ENCODE measurements at places on chromosomes 11 and 22. TPM values are rescaled to one million over a fixed set of nuclear protein-coding genes. Genes with fewer than 3 reads are reported as not detected.

The PLEKHB1 gene
- 23.6 TPM for total RNA-seq

The KRTAP5-9 gene
- not detected for total RNA-seq

The OR5M8 gene
- total RNA-seq, result not detected

DNA sequence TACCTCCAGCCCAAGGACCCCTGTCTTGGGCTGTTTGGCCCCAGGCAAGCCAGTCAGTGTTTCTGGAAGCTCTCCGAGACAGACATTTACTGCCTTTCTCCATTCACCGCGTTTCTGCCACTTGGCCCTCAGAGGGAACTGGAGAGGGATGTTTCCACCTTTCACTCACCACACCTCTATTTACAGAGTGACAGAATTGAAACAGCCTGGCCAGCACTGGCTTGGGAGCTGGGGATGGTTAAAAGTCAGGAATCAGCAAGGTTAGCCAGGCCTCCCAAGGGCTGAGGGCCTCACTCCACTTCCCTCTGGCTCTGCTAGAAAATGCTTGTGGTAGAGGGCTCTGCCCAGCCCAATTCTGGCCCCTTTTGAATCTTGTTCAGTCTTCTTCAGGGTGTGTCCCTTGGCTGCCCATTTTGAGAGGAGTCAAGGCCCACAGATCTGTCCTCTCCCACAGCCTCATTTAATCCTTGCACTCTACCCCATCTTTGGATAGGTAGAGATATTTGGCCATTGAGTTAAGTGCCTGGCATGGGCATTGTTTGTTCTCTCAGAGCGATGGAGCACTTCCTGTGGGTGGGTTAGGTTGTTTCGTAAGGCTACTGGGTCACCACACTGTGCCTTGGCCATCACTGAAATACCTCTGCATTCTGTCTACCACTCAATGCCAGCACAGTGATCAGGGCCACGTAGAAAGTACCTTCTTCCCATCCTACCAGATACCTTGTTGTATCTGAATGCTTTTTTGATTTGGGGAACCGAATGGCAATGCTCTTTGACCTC, 119.2 kb downstream of the MICAL2 start:
- DNase-seq, result no peak
- peaks cover 58% of the 10 kb centered on the region for H3K36me3 ChIP-seq
- peak overlapping the region; percentile 64 for H3K27ac ChIP-seq
- peaks cover 12% of the 10 kb centered on the region for H3K4me1 ChIP-seq

The ROBO4 gene
- total RNA-seq, result not detected

- no peaks in the 10 kb centered on the region for H3K36me3 ChIP-seq
- no peak overlapping the region for H3K4me3 ChIP-seq
- no peak for DNase-seq
- H3K27ac ChIP-seq, result no peak overlapping the region
- no peaks in the 10 kb centered on the region for H3K4me1 ChIP-seq
Measured at GRCh38 chr11:94272738-94273313, 31.6 kb upstream of the IZUMO1R start.

The ANKK1 gene
- 1.9 TPM for total RNA-seq

The GRM5 gene
- total RNA-seq, result not detected

DNA sequence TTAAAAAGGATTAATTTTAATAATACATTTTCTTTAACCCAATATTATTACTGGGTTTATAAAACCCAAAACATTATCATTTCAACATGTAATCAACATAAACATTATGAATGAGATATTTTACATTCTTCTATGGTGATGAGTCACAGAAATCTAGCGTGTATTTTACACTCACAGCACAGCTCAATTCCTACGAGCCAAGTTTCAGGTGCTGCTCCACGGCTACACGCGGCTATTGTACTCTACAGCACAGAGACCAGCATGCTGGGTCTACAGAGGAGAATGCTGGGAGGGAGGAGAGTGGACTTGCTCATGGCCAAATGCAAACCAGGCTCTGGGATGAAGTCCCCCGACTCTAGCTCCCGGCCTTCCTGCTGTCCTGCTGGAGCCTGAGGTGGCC, 72.0 kb upstream of the LMO1 start:
- H3K27ac ChIP-seq, result no peak overlapping the region
- peaks cover 14% of the 10 kb centered on the region for H3K27me3 ChIP-seq
- no peaks in the 10 kb centered on the region for H3K36me3 ChIP-seq
- DNase-seq, result no peak
- H3K4me3 ChIP-seq, result no peak overlapping the region
- H3K4me1 ChIP-seq, result peaks cover 3% of the 10 kb centered on the region

DNA sequence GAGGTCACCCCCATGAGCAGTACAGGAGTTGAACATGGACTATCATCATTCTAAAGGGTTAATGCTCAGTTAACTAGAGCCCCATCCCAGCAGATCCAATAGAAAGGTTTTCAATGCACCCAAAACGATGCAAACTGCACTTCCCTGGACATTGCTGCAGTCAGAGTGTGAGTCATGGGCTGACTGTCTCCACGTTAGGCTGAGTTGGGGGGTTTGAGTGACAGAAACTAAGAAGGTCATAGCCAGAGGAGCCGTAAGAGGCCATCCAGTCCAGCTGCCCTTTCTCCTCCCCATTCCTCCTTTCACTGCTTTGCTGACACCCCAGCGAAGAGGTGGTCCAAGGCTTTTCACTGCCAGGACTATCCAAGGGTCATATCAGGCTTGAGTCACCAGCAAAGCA, 10.5 kb upstream of the OR2AT4 start:
- peaks cover 14% of the 10 kb centered on the region for H3K27me3 ChIP-seq
- peaks cover 1% of the 10 kb centered on the region for H3K4me1 ChIP-seq
- no peaks in the 10 kb centered on the region for H3K36me3 ChIP-seq
- no peak overlapping the region for H3K27ac ChIP-seq

DNA sequence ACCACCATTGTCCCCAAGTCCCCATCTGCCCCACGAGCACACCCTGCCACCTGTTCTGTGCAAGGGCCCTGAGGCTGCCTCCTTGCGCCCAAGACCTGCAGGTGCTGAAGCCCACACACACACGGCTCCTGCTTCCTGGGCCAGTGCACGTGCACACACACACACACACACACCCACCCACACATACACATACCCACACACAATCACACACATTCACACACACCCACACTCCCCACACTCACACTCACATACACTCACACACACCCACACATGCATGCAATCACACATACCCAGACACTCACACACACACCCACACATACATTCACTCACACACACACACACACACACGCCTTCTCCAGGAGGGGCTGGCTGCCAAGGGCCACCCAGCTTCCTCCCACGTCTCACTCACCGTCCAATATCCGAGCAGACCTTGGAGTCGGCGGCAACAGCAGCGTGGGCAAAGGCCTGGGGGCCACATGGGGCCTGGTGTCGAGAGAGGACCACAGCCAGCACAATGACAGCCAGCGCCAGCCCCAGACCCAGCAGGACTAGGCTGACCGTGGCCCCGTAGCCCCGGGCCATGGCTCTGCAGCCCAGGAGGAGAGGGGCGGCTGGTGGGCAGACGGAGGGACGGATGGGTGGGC, 616 bp downstream of the GGT5 start:
- peak overlapping the region; percentile 59 for H3K4me3 ChIP-seq
- peaks cover 35% of the 10 kb centered on the region for H3K4me1 ChIP-seq
- no peak for DNase-seq
- peak overlapping the region; percentile 90 for H3K27ac ChIP-seq
- no peaks in the 10 kb centered on the region for H3K36me3 ChIP-seq

DNA sequence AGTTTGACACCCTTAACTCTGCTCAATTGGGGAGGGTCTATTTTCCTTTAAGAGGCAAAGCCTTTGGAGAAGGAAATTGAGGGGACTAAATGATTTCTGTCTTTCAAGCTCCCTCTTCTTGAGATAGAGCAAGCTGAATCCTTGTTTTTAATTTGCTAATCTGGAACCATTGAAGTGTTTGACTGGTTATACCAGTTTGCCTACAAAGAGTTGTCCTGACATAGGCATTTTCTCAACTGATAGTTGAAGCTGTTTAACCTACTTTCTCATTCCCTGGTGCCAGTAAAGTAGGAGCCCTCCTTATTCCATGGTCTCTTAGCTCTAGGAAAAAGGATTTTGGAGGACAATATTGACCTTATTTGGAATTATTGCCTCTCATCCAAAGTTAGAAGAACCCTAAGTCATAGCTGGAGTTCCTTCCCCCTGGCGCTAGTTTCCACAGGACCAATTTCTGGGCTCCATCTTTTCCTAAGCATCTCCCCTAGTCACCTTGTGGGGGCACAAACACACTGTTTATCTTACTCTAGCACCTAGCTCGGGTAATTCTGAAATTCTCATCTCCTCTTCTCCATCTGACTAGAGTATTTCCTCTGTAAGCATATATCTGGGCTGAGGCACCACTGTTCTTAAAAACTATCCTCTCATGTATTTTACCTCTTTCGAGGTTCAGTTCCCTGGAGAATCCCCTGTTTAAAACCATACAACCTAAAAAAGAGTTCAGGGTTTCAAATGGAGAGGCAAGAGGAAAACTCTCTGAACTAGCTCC, 7.4 kb downstream of the ZDHHC5 start:
- no peak for DNase-seq
- H3K36me3 ChIP-seq, result peaks cover 36% of the 10 kb centered on the region
- H3K4me3 ChIP-seq, result no peak overlapping the region
- peaks cover 53% of the 10 kb centered on the region for H3K4me1 ChIP-seq

DNA sequence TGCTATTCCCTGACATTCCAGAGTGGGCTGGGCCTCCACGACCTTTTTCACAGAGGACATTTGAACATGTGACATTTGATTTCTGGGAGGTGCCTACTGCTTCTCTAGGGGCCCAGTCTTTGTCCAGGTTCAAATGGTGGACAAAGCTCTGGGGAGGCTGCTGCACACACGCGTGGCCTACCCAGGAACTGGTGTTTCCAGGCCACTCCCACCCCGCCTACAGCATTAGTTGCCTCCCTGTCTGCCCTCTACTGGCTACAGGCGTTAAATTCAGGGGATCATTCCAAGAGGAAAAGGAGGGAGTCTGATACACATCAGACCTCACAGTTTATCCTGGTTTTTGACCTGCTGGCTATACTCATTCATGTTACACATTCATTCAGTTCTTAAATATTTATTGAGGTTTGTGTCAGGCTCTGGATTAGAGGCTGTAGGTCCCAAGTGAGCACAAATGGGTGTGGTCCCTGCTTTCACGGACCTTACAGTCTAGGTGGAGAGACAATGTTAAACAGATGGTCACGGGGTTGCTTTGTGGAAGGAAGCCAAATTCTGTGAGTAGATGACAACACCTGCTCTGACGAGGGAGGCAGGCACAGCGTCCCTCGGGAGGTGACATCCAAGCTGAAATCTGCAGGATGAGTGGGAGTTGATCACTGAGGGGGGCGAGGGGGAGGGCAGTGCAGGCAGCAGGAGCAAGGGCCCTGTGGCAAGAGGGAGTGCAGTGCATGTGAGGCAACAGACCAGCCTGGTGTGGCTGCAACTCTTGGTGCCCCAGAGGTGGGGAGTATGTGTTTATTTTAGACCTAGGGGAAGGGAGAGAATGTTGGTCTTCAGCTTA, 11.8 kb downstream of the TUB start:
- H3K36me3 ChIP-seq, result no peaks in the 10 kb centered on the region
- DNase-seq, result no peak
- no peak overlapping the region for H3K4me3 ChIP-seq
- peaks cover 3% of the 10 kb centered on the region for H3K27me3 ChIP-seq
- no peaks in the 10 kb centered on the region for H3K4me1 ChIP-seq

GRCh38 chr22:35044607-35045390, 21.2 kb upstream of the ISX start:
- no peak overlapping the region for H3K27ac ChIP-seq
- no peak for DNase-seq
- H3K36me3 ChIP-seq, result no peaks in the 10 kb centered on the region
- H3K4me1 ChIP-seq, result no peaks in the 10 kb centered on the region
- H3K27me3 ChIP-seq, result no peaks in the 10 kb centered on the region
- H3K4me3 ChIP-seq, result no peak overlapping the region

GRCh38 chr11:63641727-63642126, 27.5 kb upstream of the PLAAT3 start:
- DNase-seq, result no peak
- H3K27me3 ChIP-seq, result no peaks in the 10 kb centered on the region
- H3K36me3 ChIP-seq, result peaks cover 21% of the 10 kb centered on the region
- H3K27ac ChIP-seq, result no peak overlapping the region

GRCh38 chr11:6742260-6742659, 29.5 kb downstream of the OR2AG2 start:
- H3K4me3 ChIP-seq, result no peak overlapping the region
- H3K27me3 ChIP-seq, result no peaks in the 10 kb centered on the region
- peak overlapping the region; percentile 69 for H3K27ac ChIP-seq
- H3K36me3 ChIP-seq, result peaks cover 26% of the 10 kb centered on the region

DNA sequence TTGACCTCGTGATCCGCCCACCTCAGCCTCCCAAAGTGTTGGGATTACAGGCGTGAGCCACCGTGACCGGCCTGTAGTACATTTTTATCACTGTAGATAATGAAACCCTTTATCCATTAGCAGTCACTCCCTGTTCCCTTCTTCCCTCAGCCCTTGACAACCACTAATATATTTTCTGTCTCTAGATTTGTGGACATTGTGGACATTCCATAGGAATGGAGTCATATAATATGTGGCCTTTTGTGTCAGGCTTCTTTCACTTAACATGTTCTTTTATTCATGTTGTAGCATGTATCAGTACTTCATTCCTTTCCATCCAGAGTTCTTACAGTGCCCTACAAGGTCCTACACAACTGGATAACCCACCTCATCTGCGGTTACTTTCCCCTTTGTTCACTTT, 30.5 kb downstream of the RRM1 start:
- H3K4me3 ChIP-seq, result no peak overlapping the region
- no peaks in the 10 kb centered on the region for H3K27me3 ChIP-seq
- peaks cover 3% of the 10 kb centered on the region for H3K4me1 ChIP-seq
- DNase-seq, result no peak
- no peak overlapping the region for H3K27ac ChIP-seq

DNA sequence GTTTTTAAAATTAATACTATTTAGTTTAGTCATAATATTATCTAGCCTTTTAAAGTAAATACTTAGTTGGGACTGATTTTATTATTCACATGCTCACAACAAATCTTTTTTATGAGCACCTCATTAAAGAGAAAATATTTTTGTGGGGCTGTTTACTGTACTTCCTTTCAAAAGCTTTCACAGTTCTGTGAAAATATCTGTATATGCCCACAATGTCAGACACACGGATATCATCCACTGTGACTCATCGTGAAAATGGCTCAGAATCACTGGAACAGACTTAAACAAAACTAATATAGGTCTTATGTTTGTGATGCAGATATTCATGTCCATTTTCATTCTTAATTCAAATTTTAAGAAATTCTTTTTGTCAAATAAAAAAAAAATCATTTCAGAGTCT, 305.2 kb downstream of the RAB38 start:
- H3K4me3 ChIP-seq, result no peak overlapping the region
- no peaks in the 10 kb centered on the region for H3K4me1 ChIP-seq
- no peak for DNase-seq
- H3K27me3 ChIP-seq, result no peaks in the 10 kb centered on the region
- no peak overlapping the region for H3K27ac ChIP-seq

- H3K4me1 ChIP-seq, result no peaks in the 10 kb centered on the region
- no peak for DNase-seq
- H3K27me3 ChIP-seq, result no peaks in the 10 kb centered on the region
- no peak overlapping the region for H3K27ac ChIP-seq
Measured at GRCh38 chr11:115715251-115715770, 211.1 kb upstream of the CADM1 start.

DNA sequence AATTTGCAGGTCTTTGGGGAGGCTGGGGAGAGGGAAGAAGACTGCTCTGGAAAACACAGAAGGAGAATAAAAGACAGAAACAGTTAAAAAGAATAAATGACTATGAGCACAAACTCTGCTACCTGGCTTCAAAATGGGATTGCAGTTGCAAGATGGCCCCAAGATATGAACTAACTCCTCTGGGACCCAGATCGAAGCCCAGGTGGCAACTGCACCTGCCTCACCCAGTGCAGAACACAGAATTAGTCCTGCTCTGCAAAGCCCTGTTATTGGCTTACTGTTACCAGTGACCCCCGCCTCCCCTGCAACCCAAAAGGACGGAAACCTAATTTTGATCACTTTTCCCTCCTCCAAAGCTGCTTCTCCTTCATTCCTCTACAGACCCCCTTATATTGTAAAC, 35.9 kb upstream of the POU2AF1 start:
- no peak for DNase-seq
- H3K27ac ChIP-seq, result peak overlapping the region; percentile 37
- peaks cover 3% of the 10 kb centered on the region for H3K27me3 ChIP-seq

Measured in activated naive CD8-positive, alpha-beta T cell treated with anti-CD3 and anti-CD28 coated beads, Interleukin-2, amount 10 ng/mL, durations not matched to agents 7 days and 5 days (primary cell).